Naive B cell (primary cell): ENCODE measurements at places on chromosomes 12 and 14.

DNA sequence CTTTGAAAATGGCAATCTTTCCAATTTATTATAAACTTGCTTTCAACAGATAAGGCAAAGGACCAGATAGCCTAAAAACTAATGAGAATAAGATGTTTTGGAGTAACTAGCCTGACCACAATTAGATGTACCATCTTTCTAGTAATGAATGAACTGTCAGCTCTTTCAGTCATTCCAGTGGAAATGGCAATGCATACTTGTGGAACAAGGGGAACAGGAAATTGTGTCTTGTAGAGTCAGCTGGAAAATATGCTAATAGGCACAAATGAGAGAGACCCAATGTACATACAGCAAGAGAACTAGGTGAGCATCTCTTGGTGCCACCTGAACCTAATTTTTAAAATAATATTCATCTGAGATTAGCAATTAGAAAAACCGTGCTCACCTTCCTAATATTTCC lies 76.1 kb upstream of the GPHB5 start:
- no peak overlapping the region for H3K4me3 ChIP-seq
- DNase-seq = no peak
- no peaks in the 10 kb centered on the region for H3K4me1 ChIP-seq
- H3K27me3 ChIP-seq = no peaks in the 10 kb centered on the region
- no peak overlapping the region for H3K27ac ChIP-seq
- peaks cover 34% of the 10 kb centered on the region for H3K36me3 ChIP-seq

DNA sequence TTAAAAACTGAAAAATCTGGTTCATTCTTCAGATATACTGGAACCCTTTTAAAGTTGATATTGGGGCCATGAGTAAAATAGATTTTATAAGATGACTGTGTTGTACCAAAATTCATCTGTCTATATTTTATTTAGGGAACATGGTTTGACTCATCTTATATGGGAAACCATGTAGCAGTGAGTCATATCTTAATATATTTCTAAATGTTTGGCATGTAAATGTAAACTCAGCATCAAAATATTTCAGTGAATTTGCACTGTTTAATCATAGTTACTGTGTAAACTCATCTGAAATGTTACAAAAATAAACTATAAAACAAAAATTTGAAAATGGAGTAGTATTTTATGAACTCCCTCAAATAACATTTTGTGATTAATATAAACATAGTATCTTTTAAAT lies 14.2 kb downstream of the PTGER2 start:
- peaks cover 8% of the 10 kb centered on the region for H3K36me3 ChIP-seq
- peaks cover 36% of the 10 kb centered on the region for H3K27me3 ChIP-seq
- no peak overlapping the region for H3K27ac ChIP-seq
- DNase-seq = no peak

- H3K27ac ChIP-seq = no peak overlapping the region
- DNase-seq = no peak
- H3K36me3 ChIP-seq = no peaks in the 10 kb centered on the region
- no peaks in the 10 kb centered on the region for H3K27me3 ChIP-seq
- no peak overlapping the region for H3K4me3 ChIP-seq
These were observed 462.0 kb downstream of the CCDC91 start for GRCh38 chr12:28652239-28652638.

DNA sequence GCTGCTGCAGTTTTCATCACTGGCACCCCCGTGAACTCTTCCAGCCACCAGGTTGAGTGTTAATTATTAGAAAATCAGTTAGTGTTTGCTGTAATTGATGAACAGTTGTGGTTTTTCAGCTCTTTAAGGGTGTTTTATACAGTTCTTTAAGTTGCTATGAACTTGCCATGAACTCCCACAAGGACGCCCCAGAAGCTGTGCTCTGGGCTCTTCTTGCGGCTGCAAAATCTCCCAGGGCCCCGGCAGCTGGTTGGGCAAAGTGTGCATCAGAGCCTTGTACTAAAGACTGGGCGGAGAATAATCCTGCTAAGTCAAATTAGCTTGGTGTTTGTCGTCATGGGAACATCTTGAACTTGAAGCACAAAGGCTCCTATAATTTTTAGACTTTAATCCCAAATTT lies 82.2 kb downstream of the EML1 start:
- peaks cover 41% of the 10 kb centered on the region for H3K27me3 ChIP-seq
- H3K4me3 ChIP-seq = no peak overlapping the region
- no peak for DNase-seq
- H3K27ac ChIP-seq = no peak overlapping the region

DNA sequence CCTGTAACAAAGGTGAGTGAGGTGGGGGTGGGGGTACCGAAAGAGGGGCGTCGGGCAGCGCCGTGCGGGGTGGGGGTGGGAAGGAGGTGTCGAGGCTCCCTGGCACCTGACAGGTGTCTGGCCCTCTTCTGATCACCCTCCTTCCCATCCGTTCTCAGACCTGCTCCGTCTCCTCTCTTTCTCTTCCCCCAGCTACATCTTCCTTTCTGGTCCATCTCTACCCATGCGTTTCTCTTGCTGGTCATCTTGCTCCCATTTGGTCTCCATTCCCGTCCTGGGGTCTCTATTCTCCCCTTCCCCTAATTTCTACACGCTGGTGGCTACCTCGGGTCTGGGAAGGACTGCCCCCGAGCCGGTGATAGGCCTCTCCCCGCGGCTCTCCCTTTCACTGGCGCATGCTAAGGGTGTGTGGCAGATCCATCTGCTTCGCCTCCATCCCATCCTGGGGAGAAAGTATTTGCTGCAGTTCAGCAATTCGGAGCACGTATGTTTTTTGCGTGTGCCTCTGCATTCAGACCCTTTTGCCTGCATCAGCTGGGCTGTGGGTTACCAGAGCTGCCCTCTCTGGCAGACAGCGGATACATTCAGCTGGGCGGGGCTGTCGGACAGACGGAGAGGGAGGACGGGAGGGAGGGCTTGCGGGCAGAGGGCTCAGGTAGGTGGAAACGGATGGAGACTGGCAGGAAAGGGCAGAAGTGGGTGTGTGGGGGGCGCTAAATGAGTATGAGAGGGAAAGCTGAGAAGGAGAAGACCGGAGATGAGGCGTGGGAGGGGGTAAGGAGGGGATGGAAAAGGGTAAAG lies 730 bp downstream of the CLSTN3 start:
- H3K27me3 ChIP-seq = no peaks in the 10 kb centered on the region
- H3K27ac ChIP-seq = peak overlapping the region; percentile 94
- H3K4me1 ChIP-seq = peaks cover 31% of the 10 kb centered on the region
- no peaks in the 10 kb centered on the region for H3K36me3 ChIP-seq

DNA sequence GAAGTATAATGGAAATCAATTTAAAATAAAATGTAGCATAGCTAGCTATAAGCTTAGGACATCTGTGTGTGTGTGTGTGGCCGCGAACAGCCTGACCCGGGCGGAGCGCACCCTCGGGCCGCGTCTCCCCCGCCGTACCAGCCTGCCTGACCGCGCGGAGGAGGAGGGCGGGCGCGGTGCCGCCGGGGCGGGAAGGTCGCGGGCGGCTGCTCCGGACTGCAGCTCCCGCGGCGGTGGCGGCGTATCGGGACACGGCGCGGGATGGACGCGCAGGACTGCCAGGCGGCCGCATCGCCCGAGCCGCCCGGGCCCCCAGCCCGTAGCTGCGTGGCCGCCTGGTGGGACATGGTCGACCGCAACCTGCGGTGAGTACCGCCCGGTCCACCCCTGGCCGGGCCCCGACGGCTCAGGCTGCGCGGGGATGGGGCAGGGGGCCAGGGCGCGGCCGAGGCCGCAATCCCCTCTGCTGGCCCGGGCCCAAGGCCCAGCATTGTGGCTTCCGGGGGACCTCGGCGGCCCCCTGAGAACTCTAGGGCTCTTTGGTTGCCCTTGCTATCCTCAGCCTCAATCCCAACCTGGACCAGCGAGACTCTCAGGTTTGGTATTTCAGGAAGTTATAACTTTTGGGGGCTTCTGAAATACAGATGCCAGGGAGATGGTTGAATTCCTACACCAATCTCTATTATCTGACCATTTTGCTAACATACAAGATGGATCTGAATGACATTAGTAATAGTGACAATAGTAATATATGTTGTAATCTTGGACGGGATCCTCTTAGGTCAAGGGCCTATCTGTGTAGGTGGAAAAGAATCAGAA lies at the start of gene ABHD12B:
TSS of gene ABHD12B (plus strand) at position 140 of the 819 bp plus-strand sequence. CDS start at position 262, 122 bp downstream.
- peaks cover 49% of the 10 kb centered on the region for H3K27me3 ChIP-seq
- H3K36me3 ChIP-seq = no peaks in the 10 kb centered on the region
- H3K4me3 ChIP-seq = peak within 1 kb of the TSS; percentile 62

GRCh38 chr14:83301791-83302190 lies 1768.1 kb upstream of the SEL1L start:
- H3K4me1 ChIP-seq = no peaks in the 10 kb centered on the region
- H3K4me3 ChIP-seq = no peak overlapping the region
- no peak for DNase-seq

DNA sequence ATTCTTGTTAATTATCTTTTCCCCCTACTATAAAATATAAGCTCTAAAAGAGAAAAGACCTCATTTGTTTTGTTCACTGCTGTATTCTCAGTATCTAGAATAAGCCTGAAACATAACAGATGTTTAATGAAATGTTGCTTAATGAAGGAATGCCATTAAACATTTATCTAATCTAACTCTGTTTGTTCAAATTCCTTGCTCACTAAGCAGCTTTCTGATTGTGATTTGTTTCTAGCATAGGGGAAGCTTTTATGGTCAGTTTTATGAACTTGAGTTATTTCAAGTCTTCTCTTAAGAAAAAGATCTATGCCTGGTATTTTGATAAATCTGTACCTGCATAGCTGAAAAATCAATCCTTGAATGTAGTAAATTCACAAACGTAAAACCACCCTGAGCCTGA lies 308.6 kb downstream of the CCDC91 start:
- peaks cover 5% of the 10 kb centered on the region for H3K4me1 ChIP-seq
- peaks cover 7% of the 10 kb centered on the region for H3K36me3 ChIP-seq
- no peak overlapping the region for H3K27ac ChIP-seq
- H3K4me3 ChIP-seq = no peak overlapping the region

DNA sequence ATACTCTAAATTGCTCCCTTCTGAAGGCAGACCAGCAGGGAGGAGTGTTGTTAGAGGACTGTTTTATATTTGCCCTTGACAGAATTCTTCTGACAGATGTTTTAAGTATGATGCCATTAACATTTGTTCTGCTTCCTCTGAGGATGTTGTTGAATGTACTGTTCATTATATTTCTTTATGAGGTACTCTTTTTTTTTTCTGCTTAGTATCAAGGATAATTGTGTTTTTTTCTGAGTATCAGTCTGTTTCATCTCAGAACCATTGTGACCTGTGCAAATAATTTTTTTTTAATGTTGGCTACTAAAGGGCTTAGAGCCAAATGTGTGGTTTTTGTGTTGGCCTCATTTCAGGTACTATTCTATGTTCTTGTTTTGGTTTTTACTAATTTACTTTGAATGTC lies 10.6 kb downstream of the METAP2 start:
- H3K36me3 ChIP-seq = peaks cover 17% of the 10 kb centered on the region
- DNase-seq = no peak
- no peak overlapping the region for H3K27ac ChIP-seq
- H3K4me1 ChIP-seq = peaks cover 19% of the 10 kb centered on the region
- H3K27me3 ChIP-seq = no peaks in the 10 kb centered on the region

DNA sequence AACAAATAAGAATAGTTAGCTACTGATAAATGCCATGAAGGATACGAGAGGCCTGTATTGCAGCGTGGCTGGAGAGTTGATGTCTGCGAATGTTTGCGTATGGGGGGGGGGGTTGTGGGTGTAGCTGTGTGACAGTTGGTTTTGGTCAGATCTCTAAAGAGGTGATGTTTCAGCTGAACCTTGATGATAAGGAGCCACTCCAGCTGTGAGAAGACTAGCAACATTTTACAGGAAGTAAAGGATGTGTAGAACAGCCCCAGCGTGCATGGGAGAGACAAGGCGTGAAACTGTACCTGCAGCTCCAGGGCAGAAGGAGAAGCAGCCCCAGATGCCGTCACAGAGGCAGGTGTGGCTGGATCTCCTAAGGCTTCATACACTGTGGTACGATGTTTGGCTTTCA lies 416.9 kb downstream of the TMEM132D start:
- no peak for DNase-seq
- no peaks in the 10 kb centered on the region for H3K4me1 ChIP-seq
- no peak overlapping the region for H3K27ac ChIP-seq

DNA sequence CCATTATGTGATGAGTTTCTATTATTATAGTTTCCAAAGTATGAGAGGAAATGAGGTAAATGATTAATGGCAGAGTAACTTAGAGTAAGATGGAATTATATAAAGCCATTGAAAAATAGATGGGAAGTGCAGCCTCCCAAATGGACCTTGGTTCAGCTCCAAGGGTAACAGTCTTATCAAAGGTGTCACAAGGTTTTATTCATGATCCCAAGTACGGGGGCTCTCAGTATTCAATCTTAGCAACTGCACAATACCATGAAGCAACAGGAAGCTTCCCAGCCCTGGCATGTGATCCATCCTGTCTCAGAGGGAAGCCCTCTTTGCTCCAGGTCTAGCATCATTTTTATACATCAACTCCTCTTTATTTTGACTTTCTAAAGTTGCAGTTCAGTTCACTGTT lies 948.2 kb downstream of the GALC start:
- no peak overlapping the region for H3K4me3 ChIP-seq
- H3K36me3 ChIP-seq = no peaks in the 10 kb centered on the region
- DNase-seq = no peak

- H3K4me1 ChIP-seq = no peaks in the 10 kb centered on the region
- H3K27me3 ChIP-seq = peaks cover 27% of the 10 kb centered on the region
- H3K4me3 ChIP-seq = no peak overlapping the region
- peaks cover 8% of the 10 kb centered on the region for H3K36me3 ChIP-seq
These were observed 16.1 kb upstream of the TSPAN9 start for GRCh38 chr12:3061059-3061458.

DNA sequence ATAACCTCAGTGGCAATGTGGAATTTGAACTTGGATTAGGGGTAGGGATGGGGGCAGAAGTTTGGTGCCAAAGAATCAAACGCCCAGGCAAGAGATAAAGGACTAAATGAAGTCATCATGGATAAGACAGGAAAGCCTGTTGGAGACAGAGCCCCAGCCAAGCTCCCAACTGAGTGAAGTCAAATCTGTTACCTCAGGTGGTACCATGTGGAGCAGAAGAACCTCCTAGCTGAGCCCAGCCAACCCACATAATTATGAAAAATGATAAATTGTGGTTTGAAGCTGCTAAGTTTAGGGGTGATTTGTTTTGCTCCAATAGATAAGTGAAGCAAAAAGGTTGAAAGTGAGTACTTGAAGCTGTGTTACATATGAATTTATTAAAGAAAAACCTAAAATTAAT lies 66.1 kb downstream of the SMOC1 start:
- no peaks in the 10 kb centered on the region for H3K4me1 ChIP-seq
- DNase-seq = no peak
- H3K27ac ChIP-seq = no peak overlapping the region
- peaks cover 39% of the 10 kb centered on the region for H3K27me3 ChIP-seq
- peaks cover 6% of the 10 kb centered on the region for H3K36me3 ChIP-seq
- H3K4me3 ChIP-seq = no peak overlapping the region

DNA sequence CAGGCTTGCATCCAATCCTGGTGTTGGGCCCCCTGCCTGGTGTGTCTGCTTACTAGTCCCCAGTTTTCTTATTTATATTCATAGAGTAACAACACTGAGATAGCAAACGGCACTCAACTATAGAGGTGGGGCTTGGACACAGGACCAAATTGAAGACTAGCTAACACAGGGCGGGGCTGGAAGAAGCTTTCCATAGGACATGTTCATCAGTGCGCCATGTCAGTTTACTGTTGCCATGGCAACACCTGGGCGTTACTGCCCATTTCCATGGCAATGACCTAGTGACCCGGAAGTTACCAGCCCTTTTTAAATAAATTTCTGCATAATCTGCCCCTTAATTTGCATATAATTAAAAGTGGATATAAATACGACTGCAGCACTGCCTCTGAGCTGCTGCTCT lies 275.5 kb upstream of the TMEM132C start:
- H3K4me3 ChIP-seq = no peak overlapping the region
- no peaks in the 10 kb centered on the region for H3K36me3 ChIP-seq
- no peaks in the 10 kb centered on the region for H3K27me3 ChIP-seq
